Stimulated activated CD8-positive, alpha-beta memory T cell treated with anti-CD3 and anti-CD28 coated beads, Interleukin-7, amount 100 ng/mL, for 1 hour (primary cell): ENCODE measurements at places on chromosomes 3 and 15.
A peak's percentile ranks its signal among the peaks of the same experiment; 100 is the strongest.

DNA sequence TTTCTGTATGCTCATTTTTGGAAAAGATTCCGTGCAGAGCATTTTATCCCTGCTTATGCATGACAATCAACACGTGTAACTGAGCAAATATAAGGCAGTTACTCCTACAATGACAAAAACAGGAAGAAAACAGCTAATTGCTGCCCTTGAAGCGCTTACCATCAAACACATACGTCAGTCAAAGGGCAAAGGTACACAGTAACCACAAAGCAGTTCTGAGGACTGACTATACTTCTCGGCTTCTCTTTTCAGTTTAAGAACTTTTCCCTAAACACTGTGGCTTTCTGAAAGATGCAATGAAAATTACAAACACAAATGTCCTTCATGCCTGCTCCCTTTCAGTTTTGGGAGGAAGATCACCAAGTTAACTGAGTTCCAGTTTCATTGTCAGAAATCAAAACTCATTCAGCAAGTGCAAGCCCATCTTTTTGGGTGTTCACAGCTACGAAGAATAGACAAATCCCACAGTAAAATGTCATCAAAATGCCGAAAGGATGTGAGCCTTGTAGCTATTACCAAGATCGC is 602.8 kb downstream of the FOXP1 start:
- DNase-seq, result no peak

DNA sequence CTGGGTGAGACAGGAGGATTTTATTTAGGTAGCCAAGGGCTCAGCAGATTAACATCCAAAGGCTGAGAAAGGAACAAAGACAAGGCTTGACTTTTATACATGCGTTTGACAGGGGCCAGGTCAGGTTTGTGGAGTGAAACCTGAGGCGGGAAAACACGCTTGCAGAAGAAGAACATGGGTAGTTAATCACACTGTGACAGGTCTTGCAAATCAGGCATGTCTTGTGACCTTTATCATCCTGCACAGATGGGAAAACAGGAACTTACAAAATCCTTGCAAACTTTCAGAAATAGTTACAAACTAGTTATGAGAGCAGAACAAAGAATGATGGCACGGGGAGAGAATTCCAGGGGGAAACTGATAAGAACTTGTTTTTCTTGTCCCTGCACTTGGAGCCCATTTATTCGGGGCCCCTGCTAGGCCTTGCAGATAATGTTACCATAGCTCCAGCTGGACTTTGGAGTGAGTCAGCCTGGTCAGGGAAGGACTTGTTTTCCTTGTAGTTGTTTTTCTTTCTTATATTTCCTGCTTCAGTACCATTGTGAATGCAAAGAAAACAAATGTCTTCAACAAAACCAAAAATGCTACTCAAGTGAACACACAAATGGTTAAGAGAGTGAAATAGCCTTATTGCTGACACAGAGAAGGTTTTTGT is 965.9 kb upstream of the ROBO1 start:
- DNase-seq, result no peak

GRCh38 chr15:61200626-61201025 is 28.5 kb downstream of the RORA start:
- no peak for DNase-seq

DNA sequence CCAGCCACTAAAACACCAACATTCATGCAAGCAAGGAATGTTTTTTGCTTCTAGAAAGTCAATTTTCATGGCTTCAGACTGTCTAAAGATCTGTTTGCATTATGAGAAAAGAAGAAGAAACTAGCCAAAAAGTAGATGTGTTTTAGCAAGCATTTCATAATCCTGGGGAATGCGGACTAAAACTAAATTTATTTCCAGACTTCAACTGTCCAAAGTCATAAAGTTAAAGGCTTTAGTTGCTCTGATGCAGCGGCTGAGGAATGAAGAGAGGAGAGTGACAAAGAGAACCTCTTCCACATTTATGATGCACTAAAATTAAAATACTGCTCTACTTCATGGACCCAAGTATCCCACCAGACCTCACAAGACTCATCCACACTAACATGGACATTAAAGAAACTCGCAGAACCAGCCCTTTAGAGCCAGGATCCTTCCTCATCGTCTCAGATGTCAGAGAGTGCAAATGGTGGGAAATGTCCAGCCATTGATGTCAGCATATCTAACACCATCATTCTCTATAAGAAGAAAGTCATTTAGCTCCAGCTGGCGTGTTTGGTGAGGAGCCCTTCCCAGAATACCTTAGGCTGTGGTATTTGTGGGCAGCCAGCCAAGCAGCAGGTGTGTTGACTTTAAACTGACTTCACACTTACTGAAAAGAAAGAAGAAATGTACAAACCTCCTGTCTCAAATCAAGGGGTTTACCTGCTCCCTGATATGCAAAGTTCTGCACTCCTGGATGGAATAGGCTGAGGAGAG is 17.4 kb downstream of the FYCO1 start:
- DNase-seq, result no peak

- DNase-seq, result no peak
Observed at GRCh38 chr15:71784719-71785118, 25.6 kb upstream of the NR2E3 start.

DNA sequence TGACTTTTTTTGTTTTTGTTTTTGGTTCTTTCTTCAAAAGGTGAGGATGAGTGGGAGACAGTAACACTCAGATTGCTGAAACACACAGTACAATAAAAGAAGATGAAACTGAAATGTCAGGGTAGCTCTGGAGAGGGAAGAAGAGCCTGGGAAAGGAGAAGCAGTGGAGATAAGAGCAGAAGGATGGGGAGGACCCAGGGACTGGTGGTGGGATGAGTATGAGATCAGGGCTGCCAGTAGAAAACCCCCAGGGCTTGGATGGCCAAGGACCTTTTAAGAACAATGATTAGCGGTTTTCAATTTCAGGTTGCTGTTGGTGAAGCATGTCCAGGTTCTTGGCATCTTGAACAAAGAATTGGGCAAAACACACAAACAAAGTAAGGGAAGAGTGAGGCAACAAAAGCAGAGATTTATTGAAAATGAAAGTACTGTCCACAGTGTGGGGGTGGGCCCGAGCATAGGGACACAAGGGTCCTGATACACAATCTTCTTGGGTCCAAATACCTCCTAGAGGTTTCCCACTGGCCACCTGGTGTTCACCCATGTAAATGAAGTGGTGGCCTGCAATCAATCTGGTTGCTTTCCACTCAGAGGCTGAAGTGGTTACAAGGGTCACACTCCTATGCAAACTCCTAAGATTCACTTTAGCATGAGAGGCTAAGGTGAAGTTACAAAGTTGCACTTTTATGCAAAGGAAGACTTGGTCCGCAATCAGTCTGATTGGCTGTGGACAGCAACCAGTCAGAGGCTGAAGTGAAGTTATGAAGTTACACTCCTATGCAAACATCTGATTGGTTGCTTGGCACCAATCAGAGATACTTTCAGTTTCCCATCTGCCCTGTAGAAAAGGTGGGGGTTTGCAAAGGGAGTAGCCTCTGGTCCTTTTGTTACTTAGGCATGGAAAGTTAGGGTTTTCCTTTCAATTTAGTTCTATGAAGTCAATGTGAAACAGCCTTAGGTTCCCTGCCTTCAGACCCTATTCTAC is 26.1 kb upstream of the MFSD1 start:
- DNase-seq, result no peak

DNA sequence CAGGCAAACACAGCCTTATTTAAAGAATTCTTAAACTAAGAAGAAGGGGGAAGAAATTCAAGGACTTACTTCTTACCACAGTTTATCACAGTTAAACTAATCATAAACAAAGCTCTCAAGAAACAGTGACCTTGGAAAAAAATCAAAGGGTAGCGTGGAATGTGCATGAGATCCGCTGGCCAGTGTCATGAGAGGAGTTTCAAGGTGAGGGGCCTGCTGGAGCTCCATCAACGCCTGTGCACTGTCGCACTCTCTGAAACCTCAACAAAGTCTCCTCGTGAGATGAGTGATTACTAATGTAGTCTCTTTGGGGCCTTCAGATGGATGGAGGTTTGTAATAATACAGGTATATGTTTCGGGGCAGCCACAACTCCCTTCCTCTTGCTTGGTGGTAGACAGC is 28.4 kb upstream of the PRICKLE2 start:
- no peak for DNase-seq

DNA sequence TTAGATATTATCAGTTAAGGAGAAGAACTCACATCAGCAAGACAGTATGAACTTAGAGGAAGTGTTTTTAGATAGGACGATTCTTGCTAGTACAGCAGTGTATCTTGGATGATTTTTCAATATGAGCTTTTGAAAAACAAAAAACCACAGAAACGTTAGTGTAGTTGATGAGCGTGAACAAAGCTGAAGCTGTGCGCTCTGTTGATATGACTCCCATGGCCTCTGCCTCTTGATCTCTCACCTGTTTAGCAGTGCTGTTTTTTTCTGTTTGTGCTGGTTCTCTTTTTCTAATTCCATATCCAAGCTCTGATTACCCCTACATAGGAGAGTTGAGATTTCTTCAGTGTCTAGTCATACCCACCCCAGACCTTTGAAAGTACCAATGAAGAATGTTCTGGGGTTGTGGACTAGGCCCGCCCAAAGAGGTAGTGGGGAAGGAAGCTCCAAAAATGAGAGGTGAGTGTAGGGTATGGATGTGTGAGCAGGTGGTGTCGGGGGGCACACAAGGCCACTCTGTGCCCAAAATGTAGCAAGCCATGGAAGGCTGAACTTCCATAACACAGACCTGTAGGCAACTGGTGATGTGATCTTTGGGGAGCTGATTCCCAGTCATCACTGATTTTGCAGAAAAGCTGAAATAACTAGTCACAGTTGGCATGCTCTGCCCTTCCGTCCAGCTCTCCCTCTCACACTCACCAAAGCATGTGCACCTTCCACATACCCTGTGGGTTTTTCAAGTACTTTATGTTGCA is 20.0 kb upstream of the CMTM7 start:
- DNase-seq, result no peak

DNA sequence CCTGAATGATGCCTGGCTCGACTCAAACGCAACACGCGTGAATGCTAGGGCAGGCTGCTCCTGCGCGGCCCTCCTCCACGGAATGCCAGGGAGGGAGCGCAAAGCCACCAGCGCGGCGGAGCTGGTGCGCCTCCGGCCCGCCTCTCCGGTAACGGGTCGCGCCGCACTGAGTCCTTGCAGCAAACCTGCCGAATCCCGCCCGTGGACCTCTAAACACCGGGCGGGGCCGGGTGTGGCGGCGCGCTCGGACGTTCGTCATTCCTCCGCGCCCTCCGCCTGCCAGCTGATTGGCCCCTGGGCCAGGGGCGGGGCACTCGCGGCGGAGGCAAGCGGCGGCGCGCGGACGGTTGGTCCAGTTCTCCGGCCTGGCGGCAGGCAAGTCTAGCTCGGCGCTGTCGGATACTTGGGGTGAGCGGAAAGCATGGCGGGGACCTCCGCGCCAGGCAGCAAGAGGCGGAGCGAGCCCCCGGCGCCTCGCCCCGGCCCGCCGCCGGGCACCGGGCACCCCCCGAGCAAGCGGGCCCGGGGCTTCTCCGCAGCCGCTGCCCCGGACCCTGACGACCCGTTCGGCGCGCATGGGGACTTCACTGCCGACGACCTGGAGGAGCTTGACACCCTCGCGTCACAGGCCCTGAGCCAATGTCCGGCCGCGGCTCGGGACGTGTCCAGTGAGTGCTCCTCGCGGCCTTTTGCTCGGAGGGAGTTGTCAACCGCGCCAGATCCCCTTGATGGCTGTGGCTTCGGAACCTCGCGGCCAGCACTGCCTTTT is at the start of gene ATRIP:
ATRIP (plus strand) TSS at position 313 of the 769 bp plus-strand sequence; CDS start at position 422, 109 bp downstream.
- peak; percentile 62 for DNase-seq

GRCh38 chr3:186299327-186299726 is 62.7 kb downstream of the DGKG start:
- no peak for DNase-seq

DNA sequence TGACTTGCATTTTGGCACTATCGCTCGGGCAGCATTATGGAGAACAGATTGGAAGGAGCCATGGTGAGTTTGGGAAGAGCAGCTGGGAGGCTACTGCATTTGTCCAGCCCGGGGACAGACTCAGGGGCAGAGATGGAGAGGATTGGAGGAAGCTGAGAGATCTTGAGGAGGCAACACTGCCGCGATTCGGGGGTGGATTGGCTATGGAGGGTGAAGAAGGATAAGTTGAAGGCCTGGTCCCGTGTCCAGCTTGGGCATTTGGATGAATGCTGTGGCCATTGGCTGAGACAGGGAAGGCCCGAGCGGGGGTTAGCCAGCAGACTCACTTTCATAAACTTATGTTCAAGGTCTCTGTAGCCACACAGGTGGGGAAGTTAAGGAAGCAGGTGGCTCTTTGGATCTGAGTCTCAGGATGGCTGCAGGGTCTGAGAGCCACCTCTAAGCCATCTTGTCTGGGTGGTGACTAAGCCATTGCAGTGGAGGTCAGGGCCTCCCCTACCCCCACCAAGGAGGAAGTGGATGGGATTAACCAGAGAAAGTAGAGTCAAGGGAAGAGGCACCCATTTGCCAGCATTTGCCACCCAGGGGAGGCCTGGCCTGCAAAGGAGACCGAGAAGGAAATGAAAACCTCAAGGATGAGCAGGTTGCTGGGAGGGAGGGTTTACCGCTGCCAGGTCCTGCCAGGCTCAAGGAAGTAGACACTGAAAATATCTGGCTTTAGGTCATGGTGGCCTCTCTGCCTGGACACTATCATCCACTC is 144.0 kb upstream of the TLE3 start:
- no peak for DNase-seq

DNA sequence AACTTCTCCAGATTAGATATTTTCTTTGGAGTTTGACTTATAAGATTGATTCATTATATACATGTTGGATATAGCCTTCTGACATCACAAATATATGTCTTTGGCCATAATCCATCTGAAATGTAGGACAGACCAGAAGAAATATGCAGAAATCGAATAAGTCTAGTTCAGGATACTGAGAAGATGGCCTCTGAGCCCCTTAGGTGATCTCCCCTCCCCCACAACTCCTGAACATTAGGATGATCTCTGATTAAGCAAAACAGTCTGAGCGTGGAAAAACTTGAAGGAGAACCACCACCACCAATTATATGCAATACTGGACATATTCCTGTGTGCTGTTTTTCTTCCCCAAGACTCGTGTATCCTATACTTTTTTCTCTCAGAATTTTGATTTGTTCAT is 3.2 kb downstream of the SETD5 start:
- DNase-seq, result no peak

GRCh38 chr15:91752081-91752785 is 101.3 kb upstream of the SLCO3A1 start:
- DNase-seq, result no peak

GRCh38 chr15:71411538-71412482 is 296.5 kb downstream of the THSD4 start:
- DNase-seq, result no peak

DNA sequence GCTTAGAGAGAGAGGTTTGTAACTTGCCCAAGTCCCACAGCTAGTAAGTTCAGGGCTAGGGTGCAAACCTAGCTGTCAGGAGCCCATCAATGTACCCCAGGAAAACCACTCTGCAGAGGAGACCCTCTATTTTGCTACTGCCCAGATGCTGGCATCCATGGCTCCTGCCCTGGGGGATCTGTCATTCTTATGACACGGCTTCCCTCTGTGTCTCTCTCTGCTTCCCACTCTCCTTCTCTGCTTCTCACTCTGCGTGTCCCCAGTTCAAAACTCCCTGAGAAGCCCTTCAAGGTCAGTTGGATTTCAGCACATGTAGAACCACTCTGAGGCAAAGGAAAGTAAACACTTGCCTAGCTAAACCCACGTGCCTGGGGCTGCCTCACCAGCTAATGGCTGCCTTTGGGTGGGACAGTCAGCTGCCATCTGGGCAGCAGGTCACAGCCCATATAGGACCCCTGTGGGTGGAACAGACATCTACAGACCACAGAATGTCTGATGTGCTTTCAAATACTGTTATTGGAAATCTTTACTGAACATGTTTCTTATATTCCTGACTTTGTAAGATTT is 29.4 kb upstream of the SLCO2A1 start:
- DNase-seq, result no peak
